ENCODE measurements at places on chromosomes 7 and 10.

GRCh38 chr7:24108906-24109376 is 175.0 kb upstream of the NPY start:
- DNase-seq = no peak

DNA sequence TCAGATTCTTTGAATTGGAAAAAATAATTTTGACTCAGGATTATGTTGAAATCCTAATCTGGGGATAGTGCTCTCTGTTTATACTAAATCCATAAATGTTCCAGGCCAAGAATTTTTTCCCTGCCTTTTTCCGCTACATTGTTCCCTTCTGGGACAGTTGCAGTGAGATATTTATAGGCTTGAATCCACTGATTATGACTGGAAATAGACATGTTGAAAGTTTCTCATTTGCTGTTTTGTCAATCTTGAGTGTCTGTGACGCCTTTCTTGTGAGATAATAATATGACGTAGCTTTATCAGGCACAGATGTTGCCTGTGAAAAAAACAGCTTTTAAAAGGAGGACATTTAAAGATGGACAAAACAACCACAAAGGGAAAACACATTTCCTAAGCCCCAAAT is 155.9 kb downstream of the ARID5B start:
- no peak for DNase-seq

- DNase-seq = no peak
These were observed 37.0 kb downstream of the BEND7 start for GRCh38 chr10:13491747-13492360.

DNA sequence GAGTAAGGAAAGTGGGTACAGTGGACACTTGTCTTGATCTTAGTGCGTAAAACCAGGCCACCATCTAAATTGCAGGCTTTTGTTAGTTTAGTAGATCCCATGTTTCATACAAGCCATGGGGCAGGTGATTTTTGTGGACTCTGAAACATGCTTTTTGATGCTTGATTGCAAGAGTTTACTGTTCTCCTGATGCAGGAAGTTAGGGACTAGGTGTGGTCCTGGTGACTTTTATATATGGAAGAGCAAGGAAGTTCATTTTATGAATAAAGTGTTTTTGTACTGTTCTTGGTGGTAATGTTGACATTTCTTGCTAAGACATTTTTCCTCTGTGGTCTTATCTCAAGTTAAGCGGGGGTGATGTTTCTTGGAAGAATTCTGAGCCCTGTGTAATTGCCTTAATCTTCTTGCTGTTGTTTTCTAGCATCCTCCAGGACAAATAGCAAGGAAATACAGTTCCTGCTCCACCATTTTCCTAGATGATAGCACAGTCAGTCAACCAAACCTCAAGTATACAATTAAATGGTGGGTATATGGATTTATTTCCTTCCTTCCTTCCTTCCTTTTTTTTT is 89.0 kb upstream of the GJD4 start:
- DNase-seq = no peak

DNA sequence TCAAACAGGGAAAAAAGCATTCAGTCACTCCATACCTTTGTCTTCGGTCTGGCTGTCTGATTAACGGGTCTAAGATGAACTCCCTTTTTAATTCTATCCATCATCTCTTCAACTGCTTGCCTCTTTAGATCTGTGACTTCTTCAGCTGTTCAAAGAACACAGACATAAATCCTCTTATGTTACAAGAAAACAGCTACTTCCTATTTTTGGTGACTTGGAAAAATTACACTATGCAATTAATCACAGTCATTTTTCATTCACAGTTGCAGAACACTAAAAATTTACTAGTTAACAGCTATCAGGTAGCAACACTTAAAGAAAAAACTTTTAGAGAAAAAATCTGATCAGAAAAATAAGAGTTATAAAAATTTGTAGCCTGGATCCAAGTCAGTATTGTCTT is 66.0 kb downstream of the ENO4 start:
- no peak for DNase-seq

- DNase-seq = no peak
These were observed 305.1 kb downstream of the GRID1 start for GRCh38 chr10:86061278-86062197.

- no peak for DNase-seq
These were observed 2.1 kb upstream of the DENND11 start for GRCh38 chr7:141704112-141704511.

- peak; percentile 58 for DNase-seq
These were observed 26.5 kb upstream of the ZNF107 start for GRCh38 chr7:64639267-64640001.

DNA sequence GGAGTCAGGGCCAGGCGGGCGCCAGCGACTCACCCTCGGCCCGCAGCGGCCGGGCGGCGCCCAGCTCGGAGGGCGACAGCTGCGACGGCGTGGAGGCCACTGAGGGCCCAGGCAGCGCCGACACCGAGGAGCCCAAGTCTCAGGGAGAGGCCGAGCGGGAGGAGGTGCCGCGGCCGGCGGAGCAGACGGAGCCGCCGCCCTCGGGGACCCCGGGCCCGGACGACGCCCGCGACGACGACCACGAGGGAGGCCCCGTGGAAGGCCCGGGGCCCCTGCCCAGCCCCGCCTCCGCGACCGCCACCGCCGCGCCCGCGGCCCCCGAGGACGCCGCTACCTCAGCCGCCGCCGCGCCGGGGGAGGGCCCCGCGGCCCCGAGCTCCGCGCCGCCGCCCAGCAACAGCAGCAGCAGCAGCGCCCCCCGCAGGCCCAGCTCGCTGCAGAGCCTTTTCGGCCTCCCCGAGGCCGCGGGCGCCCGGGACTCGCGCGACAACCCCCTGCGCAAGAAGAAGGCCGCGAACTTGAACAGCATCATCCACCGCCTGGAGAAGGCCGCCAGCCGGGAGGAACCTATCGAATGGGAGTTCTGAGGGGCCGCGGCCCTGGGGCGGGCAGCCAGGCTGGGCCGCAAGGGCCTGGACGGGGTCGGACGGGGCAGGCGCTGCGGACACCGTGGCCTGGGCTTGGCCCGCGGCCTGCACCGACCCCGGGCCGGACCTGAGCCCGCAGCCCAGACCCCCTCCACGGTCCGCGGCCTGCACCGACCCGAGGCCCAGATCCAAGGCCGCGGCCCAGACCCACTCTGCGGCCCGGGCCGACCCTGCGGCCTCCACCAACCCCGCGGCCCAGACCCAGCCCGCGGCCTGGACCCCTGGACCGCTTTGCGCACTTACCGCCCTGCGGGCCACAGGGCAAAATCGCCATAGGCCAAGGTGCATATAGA is 37.9 kb upstream of the SH2B2 start:
- no peak for DNase-seq

- no peak for DNase-seq
These were observed 293.3 kb downstream of the USP6NL start for GRCh38 chr10:11317936-11318670.

DNA sequence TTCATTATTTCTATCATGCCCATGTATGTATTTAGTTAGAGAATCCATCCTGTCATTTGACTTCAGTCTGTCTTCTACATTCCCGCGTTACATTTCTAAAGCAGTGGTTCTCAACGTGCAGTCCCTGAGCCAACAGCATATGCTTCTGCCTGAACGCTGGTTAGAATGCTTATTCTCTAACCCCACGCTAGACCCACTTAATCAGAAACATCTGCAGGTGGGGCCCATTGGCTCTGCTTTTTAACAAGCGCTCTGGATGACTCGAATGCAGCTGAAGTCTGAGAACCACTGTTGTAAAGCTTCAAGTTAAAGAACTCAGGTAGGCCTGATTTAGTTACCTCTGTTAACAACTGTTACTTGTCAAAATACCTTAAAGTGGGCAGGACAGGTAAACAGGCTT is 38.2 kb downstream of the NEUROD6 start:
- DNase-seq = no peak

DNA sequence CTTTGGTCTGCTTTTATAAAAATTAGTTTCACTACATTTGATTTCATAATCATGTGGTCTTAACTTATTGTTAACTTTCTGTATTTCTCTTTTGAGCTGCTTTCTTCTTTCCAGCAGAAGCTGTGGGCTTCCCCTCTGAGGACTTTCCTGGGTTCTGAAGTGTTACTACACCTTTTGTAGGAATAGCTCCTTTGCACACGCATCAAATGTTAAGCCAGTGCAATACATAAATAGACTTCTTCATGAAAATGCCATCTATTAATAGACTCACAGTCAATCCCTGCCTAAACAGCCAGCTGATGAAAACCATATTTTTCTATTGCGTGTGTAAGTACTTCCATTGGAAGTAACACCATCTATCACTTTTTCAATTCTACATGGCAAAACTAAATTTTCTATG is 1.5 kb downstream of the ABCB4 start:
- no peak for DNase-seq

DNA sequence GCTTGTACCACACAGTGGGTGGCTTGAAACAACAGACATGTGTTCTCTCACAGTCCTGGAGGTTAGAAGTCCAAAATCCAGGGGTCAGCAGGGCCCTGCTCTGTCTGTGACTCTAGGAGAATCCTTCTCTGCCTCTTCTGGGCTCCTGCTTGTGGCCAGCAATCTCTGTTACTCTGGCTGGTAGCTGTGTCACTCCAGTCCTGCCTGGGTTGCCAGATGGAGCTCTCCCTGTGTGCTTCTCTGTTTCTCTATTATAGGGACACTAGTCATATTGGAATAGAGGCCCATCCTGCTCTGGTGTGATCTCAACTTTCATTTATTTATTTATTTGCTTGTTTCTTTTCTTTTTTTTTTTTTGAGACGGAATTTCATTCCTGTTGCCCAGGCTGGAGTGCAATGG is 276.6 kb upstream of the GALNT17 start:
- DNase-seq = no peak

DNA sequence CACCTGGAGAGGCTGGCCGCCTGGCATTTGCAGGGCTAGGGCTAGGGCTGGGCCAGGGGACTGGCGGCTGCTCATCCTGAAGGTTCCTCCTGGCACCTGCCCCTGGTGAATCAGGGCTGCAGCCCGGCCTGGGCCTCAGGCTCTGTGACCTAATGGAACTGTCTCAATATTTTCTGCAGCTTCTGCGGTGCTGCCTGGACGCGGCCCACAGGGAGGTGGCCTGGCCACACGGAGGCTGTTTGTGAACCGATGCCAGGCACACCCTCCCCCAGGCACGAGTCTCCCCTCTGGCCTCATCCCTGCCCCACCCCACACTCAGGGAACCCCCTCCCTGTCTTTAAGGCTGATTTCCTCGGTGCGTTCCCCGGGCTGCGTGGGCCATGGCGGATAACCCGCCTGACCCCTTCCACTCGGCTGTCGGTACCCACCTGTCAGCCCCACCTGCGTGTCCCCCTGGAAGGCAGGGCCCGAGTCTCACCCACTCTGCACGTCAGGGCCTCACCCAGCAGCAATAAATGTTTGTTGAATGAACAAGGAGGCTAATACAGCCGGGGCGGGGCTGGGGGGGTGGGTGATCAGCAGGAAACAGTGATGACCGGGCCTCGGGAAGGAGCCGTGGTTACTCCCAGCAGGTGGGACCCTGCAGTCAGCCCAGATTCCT is 54.5 kb upstream of the DNAJB6 start:
- no peak for DNase-seq

DNA sequence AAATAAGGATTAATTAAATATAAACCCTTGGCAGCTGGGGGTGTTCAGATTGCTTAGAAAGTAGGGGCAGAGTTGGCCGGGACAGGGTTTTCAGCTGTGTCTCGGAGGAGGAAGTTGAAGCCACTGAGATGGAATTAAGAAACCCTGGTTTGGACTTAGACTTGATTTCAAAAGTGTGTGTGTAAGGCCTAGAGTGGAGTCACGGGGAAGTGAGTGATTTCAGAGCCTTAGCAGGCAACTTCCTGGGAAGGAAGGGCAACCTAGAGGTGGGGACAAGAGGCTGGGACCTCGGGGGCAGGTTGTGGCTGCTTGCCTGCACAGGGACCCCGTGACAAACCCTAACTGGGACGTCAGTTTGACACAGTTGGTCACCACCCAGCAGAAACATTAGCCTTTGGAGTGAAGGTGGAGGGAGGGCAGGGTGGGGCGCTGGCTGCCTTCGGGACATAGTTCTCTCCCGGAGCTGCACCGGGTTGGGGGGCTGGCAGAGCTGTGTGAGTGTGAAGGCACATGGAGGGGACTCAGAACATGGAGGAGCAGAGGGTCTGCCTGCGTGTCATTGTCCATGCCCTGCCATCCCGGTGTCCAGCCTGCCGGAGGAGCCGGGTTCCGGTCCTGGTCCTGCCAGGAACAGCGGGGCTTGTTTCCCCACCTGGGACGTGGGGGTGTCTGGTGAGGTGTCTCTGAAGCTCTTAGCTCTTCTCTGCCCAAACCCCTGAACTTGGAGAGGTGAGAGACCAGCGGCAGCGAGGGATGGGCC is 1.8 kb downstream of the BRI3 start:
- no peak for DNase-seq

- peak; percentile 68 for DNase-seq
These were observed 297.5 kb downstream of the HDAC9 start for GRCh38 chr7:18792871-18793595.

GRCh38 chr10:124648131-124648475 is 96.1 kb downstream of the FAM53B start:
- DNase-seq = no peak

DNA sequence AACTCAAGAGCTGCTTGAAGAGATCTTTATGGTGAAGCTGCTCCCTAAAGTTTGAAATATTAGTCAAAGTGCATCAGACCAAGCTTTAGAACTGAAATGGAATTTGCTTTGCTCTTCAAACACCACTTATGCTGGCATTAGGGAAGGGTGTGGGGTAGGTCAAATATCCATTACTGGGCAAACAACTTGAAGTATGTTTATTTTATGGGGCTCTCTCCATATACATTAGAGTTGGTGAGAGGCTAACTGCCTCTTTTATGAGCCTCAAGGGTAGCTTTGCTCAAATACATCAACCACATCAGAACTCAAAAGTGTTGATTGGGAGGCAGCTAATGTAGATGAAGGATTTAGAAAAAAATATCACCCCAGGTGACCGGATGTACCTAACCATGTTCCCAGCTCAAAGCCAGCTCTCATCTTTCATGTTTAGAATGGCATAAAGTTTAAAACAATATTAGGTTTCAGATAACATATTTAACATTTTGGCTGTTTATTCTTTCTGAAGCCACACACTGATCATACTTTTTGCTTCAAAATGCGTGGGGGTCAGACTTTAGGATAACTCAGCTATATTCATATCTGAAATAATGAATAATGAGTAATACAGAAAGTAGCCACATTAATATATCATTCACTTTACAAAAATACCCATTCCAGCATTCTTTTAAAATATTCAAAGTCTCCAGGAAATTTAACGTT is 318.6 kb downstream of the PTEN start:
- peak; percentile 98 for DNase-seq

DNA sequence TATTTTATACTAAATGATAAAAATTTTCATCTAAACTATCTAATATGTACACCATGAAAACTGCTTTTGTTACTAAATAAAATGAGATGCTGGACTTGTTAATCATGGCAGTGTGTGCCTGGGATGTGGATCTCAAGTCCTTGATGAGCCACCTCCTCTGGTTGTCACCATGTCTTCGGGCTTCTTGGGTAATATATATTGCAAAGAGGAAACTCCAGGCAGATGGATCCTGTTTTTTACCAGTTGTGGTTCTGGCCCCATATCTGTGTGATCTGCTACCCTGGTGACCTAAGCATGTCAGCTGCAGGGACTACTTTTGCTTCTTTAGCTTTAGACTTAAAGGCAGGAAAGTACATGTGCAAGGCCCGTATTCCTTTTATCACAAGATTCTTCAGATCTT is 46.2 kb downstream of the TMEM60 start:
- no peak for DNase-seq

GRCh38 chr10:70830164-70830563 is 14.4 kb downstream of the SGPL1 start:
- DNase-seq = peak; percentile 56

GRCh38 chr7:137957887-137958286 is 44.0 kb downstream of the CREB3L2 start:
- peak; percentile 24 for DNase-seq

Data from DMS53 (cell line).